Heart right ventricle (tissue), 16 donors: ENCODE measurements at places on chromosomes 4 and X. TPM values are rescaled to one million over a fixed set of nuclear protein-coding genes. Genes with fewer than 3 reads are reported as not detected.

Gene SSX3
- not detected for total RNA-seq

Gene CENPVL2
- not detected for total RNA-seq

Gene RGN
- total RNA-seq = 25.4 TPM

Gene ARHGEF6
- total RNA-seq = 44.5 TPM

Gene KIT
- total RNA-seq = 2.7 TPM

Gene ELOVL6
- 1.9 TPM for total RNA-seq

Gene STATH
- total RNA-seq = not detected

Gene PNMA3
- 0.49 TPM for total RNA-seq

Gene ETFDH
- 158 TPM for total RNA-seq

Gene GLUD2
- total RNA-seq = 0.85 TPM

DNA sequence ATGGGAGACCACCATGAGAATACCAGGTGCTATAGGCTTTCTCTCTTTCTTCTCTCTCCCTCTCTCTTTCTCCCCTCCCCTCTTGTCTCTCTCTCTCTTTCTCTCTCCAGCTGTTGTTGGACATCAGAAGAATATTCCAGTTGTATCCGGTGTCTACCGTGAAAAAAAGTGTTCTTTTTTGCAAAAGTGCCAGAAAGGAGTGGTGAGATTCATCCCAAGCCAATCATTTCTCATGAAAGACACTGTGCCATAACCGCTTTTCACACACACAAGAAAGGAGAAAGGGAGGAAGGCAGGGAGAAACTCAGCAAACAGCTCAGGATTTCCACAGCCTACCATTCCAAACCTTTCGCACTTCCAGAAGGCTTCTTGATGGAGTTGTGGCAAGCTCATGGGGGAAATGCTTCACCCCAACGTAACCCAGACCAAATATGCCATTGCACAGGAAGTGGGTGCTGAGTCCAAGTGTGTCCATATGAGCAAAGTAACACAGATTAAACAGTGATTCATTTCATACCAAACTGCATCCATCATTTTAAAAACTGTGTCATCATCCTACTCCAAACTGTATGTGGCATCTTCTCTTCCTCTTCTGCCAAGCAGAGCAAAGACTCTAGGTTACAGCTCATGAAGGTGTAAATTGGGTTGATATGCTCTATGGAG lies 224.0 kb downstream of the APBB2 start:
- no peaks in the 10 kb centered on the region for H3K36me3 ChIP-seq
- no peak overlapping the region for H3K27ac ChIP-seq
- DNase-seq = no peak

DNA sequence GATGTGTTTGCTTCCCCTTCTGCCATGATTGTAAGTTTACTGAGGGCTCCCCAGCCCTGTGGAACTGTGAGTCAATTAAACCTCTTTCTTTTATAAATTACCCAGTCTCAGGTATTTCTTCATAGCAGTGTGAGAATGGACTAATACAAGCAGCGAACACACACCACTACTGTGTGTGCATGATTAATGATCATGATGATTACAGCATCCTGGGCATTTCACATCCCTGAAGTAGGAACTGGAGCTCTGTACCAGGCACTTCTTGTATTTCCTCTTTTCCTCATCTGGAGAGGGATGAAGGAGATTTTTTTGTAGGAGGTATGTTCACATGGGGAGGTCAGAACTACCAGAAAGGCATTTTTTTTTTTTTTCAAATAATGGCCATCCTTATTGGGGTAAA lies 60.8 kb downstream of the PPM1K start:
- no peak for DNase-seq
- H3K27me3 ChIP-seq = no peaks in the 10 kb centered on the region
- no peaks in the 10 kb centered on the region for H3K36me3 ChIP-seq
- peaks cover 31% of the 10 kb centered on the region for H3K4me1 ChIP-seq

DNA sequence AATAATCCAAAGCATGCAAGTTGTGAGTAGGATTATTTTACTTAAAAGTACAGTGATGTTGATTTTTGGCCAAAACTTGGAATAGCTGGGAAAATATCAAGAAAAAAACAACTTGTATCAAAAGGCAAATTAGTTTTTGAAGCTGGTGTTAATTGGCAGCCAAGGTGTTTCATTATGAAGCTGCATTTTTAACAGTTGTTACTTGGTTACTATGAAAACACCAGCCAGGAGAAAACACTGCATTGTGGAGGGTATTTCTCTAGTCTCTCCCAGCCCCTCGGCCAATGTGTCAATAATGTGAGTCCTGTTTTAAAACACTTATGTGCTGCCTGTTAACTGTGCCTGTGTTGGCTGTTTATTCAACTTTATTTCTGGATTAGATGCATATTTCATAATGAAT lies 733.4 kb downstream of the ADGRL3 start:
- no peaks in the 10 kb centered on the region for H3K27me3 ChIP-seq
- no peak overlapping the region for H3K27ac ChIP-seq
- H3K4me1 ChIP-seq = no peaks in the 10 kb centered on the region
- no peaks in the 10 kb centered on the region for H3K36me3 ChIP-seq

DNA sequence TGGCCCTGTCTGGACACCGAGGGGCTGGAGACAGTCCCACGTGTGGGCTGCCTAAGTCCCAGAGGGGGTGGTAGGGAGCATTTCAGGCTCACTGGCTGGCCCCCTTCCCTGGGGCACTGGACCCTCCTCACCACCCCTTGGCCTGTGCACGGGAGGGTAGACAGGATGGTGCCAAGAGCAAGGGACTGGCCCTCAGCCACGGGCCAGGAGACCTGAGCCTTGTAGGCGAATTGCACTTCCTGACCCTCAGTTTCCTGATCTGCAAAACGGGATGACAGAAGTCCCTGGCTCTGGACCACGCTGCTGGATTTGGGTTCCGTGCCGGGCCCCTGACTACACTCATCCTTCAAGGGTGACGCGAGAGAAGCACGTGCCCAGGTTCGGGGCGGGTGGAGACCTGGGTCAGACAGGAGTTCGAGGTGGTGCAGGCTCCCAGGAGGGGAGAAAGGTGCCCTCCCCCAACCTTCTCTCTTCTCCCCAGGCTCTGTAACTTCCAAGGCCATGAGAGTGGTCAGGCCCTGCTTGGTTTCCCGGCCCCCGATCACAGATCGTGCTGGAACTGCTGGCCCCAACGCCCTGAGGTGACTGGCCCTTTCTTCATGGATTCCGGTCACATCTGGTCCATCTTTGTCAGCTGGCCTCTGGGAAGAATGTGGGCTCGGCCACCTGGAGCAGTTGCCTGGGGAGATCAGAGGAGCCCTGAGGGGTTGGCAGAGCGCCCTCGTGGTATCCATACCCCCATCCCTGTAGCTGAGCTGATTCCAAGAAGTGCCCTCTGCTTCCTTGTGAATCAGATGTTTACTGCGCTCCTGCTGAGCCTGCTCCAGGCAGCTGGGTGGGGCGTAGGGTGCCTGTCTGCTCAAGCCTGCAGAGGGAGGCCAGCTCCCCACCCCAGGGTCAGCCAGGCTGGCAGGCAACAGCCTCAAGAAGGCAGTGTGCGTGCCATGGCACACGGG lies 3.3 kb downstream of the SH3BP2 start:
- no peaks in the 10 kb centered on the region for H3K36me3 ChIP-seq
- H3K4me1 ChIP-seq = peaks cover 96% of the 10 kb centered on the region
- peak; percentile 29 for DNase-seq

DNA sequence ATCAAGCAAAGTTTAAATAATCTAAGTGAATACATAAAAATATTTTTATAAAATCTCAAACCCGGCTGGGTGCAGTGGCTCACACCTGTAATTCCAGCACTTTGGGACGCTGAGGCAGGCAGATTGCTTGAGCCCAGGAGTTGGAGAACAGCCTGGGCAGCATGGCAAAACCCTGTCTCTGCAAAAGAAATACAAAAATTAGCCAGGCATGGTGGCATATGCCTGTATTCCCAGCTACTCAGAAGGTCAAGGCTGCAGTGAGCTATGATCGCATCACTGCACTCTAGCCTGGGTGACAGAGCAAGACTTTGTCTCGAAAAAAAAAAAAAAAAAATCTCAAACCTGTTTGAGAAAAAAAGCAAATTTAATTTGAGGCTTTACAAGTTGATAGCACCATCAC lies 96.9 kb upstream of the GPR34 start:
- no peak for DNase-seq
- H3K36me3 ChIP-seq = peaks cover 3% of the 10 kb centered on the region
- H3K4me3 ChIP-seq = no peak overlapping the region
- no peak overlapping the region for H3K27ac ChIP-seq
- no peaks in the 10 kb centered on the region for H3K4me1 ChIP-seq

- H3K27ac ChIP-seq = no peak overlapping the region
- H3K36me3 ChIP-seq = no peaks in the 10 kb centered on the region
- no peaks in the 10 kb centered on the region for H3K27me3 ChIP-seq
- DNase-seq = no peak
- no peak overlapping the region for H3K4me3 ChIP-seq
- no peaks in the 10 kb centered on the region for H3K4me1 ChIP-seq
Observed at GRCh38 chrX:17495052-17495451, 120.1 kb downstream of the NHS start.

DNA sequence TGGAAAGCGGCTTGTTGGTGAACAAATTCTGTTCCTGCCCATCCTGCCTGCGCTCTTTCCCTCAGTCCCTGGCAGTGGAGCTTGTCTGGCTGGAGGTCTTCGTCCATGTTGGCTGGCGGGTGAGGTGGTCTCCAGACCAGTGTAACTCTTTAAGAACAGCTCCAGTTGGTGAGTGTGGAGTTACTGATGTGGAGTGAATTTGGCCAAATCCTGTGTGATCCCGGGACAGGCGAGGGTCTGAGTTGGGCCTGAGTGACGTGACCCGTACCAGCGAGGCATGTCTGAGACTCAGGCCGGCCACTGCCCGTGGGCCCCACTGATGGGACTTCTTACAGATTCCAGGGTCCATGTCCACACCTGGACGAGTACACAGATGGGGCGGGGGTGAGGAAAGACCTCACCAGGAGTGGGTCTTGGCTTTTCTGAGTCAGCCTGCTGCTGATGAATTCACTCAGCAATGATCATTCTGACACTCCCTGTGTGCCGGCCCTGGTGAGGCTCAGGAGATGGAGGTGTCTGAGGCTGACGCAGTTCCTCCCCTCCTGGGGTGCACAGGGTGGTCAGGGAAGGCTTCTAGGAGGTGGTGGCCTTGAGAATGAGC lies 45.5 kb downstream of the PSAPL1 start:
- no peaks in the 10 kb centered on the region for H3K36me3 ChIP-seq
- DNase-seq = no peak
- no peak overlapping the region for H3K4me3 ChIP-seq
- no peaks in the 10 kb centered on the region for H3K4me1 ChIP-seq
- H3K27ac ChIP-seq = no peak overlapping the region

- H3K4me3 ChIP-seq = no peak overlapping the region
- H3K36me3 ChIP-seq = no peaks in the 10 kb centered on the region
Observed at GRCh38 chrX:9676306-9676705, 89.3 kb downstream of the GPR143 start.

- peaks cover 20% of the 10 kb centered on the region for H3K4me1 ChIP-seq
- no peaks in the 10 kb centered on the region for H3K27me3 ChIP-seq
- DNase-seq = no peak
- no peak overlapping the region for H3K4me3 ChIP-seq
Observed at GRCh38 chr4:38366997-38367396, 297.0 kb upstream of the KLF3 start.

- H3K27me3 ChIP-seq = no peaks in the 10 kb centered on the region
- no peak overlapping the region for H3K27ac ChIP-seq
- no peak overlapping the region for H3K4me3 ChIP-seq
Observed at GRCh38 chrX:40310447-40310846, 212.7 kb upstream of the BCOR start.

DNA sequence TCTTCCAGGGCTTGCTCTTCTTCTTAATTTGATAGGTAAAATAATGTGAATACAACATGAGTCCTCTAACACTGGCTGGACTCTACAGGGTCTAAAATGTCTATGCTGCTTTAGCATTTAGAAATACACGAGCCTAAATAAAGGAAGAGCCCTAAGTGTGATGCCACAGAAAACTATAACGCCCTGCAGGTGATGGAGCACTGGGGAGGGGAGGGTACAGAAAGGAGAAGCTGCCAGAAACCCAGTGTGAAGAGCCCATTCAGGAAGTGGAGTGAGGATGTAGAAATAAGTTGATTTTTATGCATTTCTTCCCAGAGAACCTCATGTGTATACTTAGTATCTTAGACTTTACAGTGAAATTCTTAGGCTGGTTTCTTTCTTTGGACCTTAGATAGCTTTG lies 83.4 kb downstream of the TNIP2 start:
- H3K27me3 ChIP-seq = no peaks in the 10 kb centered on the region
- H3K36me3 ChIP-seq = no peaks in the 10 kb centered on the region
- DNase-seq = no peak
- H3K4me1 ChIP-seq = peaks cover 5% of the 10 kb centered on the region
- no peak overlapping the region for H3K27ac ChIP-seq

DNA sequence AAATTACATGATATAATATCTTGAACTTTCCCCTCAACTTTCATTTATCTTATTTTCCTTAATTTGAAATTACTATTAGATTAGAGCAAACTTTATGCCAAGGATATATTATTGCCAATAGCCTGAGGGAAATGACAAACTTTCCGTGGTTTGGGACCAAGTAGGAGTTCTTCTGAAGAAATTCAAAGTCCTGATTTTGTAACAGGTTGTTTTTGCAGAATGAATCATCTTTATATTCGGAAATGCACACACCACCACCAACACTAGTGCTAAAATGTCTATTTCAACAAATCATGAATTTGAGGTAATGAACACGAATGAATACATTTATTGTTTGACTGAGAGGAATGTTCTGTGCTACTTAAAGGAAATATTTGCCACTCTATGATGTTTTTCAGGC lies 226.7 kb downstream of the GRIA2 start:
- H3K27me3 ChIP-seq = no peaks in the 10 kb centered on the region
- no peak overlapping the region for H3K27ac ChIP-seq
- no peak overlapping the region for H3K4me3 ChIP-seq
- no peak for DNase-seq
- H3K4me1 ChIP-seq = no peaks in the 10 kb centered on the region

DNA sequence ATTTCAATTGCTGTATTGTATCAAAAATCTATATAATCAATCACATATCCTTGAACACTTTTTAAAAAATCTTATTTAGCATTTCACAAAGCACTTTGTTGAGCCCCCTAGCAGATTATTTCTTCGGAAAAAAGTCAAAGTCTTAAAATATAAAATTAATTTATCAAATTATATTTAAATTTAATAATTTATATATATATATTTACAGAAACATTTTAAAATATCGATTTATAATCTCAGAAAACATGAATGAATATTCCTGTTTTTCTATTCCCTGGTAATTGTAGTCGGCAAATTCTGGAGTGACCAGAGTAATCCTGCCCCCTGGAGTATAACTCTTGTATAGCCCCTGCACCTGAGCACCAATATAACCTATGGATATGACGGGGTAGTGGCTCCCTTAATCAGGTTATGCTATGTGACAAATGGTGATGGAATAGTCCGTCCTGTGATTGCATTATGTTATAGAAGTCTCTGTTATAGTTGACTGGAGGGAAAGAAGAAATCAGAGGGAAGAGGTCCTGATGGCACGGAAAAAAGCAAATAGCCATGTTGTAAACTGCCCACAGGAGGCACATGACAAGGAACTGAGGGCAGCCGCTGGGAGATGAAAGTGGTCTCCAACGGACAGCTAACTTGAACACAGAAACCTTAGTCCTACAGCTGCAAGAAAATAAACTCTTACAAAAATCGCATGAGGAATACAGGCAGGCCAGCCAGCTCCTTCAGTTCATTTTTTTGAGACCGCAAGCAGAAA lies 1092.3 kb downstream of the ARAP2 start:
- no peak overlapping the region for H3K4me3 ChIP-seq
- no peaks in the 10 kb centered on the region for H3K4me1 ChIP-seq
- no peaks in the 10 kb centered on the region for H3K27me3 ChIP-seq
- no peak for DNase-seq
- H3K36me3 ChIP-seq = no peaks in the 10 kb centered on the region

GRCh38 chr4:144989306-144989705 lies 108.7 kb downstream of the ANAPC10 start:
- H3K4me1 ChIP-seq = no peaks in the 10 kb centered on the region
- no peak for DNase-seq
- H3K4me3 ChIP-seq = no peak overlapping the region
- no peak overlapping the region for H3K27ac ChIP-seq
